ENCODE measurements at places on chromosomes 4 and X.
A peak's percentile ranks its signal among the peaks of the same experiment; 100 is the strongest.

GRCh38 chrX:133414406-133415275 lies 648 bp downstream of the GPC4 start:
- no peak for DNase-seq

GRCh38 chr4:38868059-38868960 lies 704 bp downstream of the FAM114A1 start:
- peak; percentile 22 for DNase-seq

DNA sequence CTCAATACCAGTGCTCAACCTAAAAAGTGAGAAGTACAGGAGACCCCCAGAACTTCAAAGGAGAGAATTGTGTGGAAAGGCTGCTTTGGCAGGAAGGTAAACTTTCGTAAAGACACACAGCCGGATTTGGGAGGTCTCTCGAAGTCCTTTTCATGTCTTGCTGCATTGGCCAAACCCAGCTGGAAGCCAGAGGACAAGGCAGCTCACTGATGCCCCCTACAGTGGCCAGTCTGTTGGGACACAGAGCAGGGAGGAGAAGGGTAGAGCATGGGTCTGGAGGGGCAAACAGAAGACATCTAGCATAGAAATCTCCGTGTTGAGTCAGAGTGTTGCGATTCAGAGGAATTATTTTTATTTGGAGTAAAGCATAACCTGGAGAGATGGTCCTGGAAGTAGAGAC lies 198.9 kb downstream of the ANK2 start:
- DNase-seq: no peak

- DNase-seq: no peak
Measured at GRCh38 chr4:5033281-5033841, 14.1 kb upstream of the CYTL1 start.

DNA sequence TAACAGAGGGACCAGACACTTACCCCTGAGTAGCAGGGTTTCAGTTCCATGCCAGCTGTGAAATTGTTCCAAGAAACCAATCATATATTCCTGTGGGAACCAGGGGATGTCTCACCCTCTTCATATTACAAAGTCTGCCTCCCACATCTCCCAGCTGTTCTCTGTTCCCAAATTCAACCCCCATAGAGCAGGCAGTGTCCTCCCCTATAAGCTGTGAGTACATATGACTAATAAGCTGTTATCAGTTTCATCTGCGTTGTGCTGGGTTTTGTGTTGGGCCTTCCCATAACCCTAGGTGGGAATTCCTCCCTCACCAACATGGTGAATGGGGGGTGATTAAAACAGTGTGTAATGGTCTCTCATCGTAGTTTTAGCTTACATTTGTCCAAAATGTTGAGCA lies 41.0 kb downstream of the CEP44 start:
- no peak for DNase-seq

DNA sequence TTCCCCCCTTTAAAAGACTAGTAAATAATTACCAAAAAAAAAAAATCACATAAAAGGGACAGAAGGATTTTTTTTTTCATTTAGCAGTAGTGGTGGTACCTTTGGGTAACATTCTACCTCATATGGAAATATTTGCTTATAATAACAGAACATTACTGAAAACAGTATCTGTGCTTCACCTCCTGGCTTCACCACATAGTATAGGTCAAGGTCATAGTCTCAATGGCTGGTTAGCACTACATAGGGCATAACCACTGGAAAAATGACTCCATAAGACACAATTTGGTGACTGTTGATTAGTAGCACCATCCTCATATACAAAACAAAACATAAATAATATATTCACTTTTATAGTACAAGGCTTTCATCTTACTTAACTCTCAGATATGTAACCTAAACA lies 34.7 kb downstream of the MANBA start:
- DNase-seq: no peak

GRCh38 chr4:7187168-7187535 lies 5.2 kb upstream of the SORCS2 start:
- no peak for DNase-seq

DNA sequence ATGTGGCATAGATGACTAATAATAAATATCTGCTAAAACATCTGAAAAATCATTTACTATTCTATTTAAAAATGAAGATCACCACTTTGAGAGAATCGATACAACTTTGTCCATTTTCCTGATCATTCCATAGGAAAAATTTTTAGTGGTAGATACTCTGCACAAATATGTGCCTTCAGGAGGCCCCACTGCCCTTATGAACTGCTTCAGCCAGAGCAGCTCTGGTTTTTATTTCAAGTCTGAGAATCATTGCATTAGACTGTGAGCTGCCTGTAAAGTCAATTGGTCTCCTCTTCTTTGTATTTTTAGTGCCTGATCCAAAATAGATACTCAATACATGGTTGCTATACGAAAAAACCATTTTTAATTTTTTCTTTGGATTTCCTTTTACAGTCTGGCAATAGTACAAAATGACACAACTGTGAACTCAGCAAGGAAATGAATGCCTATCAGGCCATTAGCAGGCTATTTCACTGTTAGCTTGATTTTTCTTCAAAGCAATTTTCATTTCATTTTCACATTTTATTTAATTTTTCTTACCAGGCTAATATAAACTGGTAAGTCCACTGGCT lies 69.1 kb downstream of the SHISA3 start:
- no peak for DNase-seq

GRCh38 chr4:4574792-4575191 lies 32.9 kb upstream of the STX18 start:
- peak; percentile 62 for DNase-seq

DNA sequence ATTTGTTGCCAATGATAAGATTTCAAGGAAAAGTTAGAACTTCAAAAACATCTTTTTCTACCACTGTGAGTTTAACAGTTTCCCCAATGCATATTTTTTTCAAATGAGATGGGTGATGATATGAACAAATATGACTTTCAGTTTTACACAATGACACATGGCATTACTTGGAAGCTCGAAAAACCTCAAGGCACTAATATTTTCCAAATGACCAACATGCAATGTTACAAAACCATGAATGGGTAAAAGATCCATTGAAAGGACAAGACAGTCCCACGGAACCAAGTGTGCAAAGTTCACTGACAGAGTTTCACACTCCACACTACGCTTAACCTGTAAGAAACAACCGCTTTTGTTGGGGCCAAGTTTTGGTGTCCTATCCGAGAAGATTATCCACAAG lies 84.5 kb downstream of the CD99L2 start:
- no peak for DNase-seq

- peak; percentile 4 for DNase-seq
Measured at GRCh38 chr4:57490520-57491255, 380.5 kb upstream of the IGFBP7 start.

GRCh38 chr4:99715286-99715685 lies 57.7 kb upstream of the C4orf54 start:
- DNase-seq: peak; percentile 79

- no peak for DNase-seq
Measured at GRCh38 chr4:47010912-47011446, 17.6 kb upstream of the GABRA4 start.

DNA sequence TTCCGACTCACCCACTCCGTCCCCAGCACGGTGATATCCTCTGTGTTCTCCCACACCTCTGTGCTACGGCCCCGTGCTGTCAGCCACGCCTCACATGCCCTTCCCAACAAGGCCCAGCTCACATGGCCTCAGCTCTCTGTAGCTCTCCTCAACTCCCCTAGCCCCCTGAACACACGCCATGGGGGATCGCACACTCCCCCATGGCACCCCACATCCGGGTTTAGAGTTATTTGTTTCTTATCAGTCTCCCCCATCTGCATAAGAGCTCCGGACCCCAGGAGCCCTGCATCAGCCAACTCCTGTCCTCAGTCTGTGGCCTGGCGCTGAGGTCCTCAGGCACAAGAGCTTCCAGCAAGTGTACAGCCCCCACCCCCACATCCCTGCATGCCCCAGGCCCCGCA lies 7.0 kb downstream of the C4orf50 start:
- no peak for DNase-seq

GRCh38 chr4:172850838-172851237 lies 317.8 kb upstream of the GALNT7 start:
- DNase-seq: peak; percentile 92

All from bronchial epithelial cell (primary cell).